ENCODE measurements at places on chromosomes 12 and 14.

GRCh38 chr12:91687052-91688017 lies 458.3 kb downstream of the BTG1 start:
- DNase-seq: no peak

GRCh38 chr12:81252228-81252627 lies 174.3 kb downstream of the ACSS3 start:
- DNase-seq: no peak

GRCh38 chr12:121017966-121018491 lies 1.7 kb upstream of the C12orf43 start:
- no peak for DNase-seq

DNA sequence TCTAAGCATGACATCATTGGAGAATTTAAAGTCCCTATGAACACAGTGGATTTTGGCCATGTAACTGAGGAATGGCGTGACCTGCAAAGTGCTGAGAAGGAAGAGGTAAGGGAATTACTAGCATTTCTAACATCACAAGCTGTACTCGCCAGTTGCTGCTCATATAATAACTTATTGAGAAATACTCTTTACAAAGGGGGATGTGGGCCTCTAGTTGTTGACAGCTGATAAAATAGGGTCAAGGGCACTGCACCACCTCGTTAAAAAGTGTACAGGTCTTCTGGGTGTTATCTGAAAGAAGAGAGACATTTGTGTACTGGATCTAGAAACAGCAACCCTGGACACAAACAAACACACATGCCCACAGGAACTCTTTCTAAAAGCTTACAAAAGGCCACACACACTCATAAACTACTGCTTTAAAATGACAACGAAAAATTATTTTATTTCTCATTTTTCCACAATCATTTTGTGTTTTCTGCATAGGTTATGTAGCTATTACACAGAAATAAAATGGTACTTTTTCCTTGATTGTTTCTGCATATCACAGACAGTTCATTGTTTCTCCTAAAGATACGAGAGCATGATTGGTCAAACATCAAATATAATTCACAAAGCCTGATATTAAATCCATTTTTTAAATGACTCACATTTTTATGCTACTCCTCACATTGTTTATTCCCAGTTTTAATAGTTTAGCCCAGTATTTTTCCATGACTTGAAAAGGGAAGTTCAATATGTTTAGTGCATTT lies 391.1 kb downstream of the PAWR start:
- DNase-seq: no peak

- no peak for DNase-seq
Observed at GRCh38 chr14:104087505-104087904, 2.0 kb downstream of the ASPG start.

- no peak for DNase-seq
Observed at GRCh38 chr12:102551186-102551585, 70.8 kb upstream of the IGF1 start.

- no peak for DNase-seq
Observed at GRCh38 chr14:103138301-103139131, 15.3 kb downstream of the TNFAIP2 start.

DNA sequence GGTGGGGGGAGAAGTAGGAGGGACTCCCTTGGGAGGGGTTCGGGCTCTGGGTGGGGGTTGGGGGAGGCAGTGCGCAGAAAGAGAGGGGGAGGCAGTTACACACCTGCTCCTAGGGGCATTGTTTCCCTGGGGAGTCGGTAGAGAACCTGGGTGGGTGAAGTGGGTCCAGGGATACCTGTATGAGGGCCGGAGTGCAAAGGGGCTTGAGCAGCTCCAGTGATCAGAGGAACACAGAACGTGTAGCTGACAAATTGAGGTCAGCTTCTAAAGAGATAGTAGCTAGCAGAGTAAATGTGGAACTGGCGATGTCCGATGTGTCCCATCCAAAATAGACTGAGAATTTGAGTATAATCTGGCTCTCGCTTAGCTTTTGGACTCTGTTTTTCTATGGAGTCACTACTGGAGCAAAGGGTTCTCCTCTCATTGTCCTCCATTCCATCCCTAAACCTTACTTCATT lies 502 bp downstream of the SMARCD1 start:
- no peak for DNase-seq

DNA sequence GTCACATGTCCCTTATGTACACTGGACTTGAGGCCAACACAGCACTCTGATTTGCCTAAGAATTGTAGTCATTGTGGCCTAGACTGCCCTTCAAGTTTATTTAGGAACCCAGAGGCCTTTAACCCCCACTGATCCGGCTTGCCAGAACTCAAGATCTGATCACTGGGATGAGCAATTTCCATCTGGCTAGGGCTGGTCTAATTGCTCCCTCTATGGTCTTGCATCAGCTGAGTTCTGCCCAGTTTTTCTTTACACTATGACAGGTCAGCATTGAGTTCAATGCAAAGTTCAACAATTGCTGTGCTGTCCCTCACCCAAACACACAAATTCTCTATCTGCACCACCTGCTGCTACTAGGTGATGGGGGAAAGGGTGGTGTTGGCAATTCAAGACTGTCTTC lies 146.9 kb upstream of the MDGA2 start:
- no peak for DNase-seq

- DNase-seq: no peak
Observed at GRCh38 chr12:92503029-92503931, 199.5 kb upstream of the PLEKHG7 start.

DNA sequence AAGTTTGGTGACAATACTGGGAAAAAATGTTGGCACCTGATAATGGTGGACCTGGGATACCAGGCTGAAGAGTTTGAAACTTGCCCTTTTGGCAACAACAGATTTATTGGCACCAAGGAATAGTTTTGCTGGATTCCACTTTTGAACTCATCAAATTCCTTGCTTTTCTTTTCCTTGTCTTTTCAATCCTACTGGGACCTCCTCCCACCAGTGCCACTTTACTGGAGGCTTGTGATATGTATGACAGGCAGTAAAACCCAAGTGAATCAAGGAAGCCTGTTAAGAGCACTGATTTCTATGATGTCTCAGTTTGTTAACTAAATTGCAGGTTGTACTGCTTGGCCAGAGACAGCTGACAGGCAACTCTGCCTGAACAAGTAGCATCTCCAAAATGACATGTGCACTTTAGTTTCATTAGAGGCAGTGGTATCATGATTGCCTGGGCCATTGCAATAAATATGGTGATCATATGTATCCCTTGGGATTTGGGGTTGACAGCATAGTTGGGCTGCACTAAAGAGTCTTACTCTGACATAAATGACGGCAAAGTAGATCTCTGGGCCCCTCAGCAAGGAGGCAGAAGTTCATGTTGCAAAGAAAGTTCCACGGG lies 565.4 kb downstream of the DIO2 start:
- DNase-seq: no peak

- DNase-seq: no peak
Observed at GRCh38 chr14:103384450-103385151, 614 bp upstream of the MARK3 start.

DNA sequence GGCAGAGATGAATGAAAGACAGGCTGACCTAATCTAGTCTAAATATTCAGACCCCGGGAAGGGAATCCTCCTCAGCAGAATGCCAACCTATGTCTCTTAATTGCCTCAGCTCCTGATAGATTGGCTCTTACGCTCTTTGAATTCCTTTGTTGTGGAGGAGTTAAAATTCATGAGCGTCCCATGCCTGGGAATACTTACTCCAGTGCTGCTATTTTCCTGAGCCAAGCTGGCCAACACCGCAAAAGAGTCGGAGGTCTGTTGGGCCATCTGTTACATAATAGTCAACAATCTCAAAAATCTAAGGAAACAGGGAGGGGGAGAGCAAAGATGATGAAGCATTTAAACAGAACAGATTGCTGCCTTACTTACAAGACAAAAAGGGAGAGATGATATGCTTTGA lies 182.8 kb downstream of the ASCL1 start:
- DNase-seq: no peak

- DNase-seq: no peak
Observed at GRCh38 chr12:112759786-112760185, 31.8 kb upstream of the RPH3A start.

DNA sequence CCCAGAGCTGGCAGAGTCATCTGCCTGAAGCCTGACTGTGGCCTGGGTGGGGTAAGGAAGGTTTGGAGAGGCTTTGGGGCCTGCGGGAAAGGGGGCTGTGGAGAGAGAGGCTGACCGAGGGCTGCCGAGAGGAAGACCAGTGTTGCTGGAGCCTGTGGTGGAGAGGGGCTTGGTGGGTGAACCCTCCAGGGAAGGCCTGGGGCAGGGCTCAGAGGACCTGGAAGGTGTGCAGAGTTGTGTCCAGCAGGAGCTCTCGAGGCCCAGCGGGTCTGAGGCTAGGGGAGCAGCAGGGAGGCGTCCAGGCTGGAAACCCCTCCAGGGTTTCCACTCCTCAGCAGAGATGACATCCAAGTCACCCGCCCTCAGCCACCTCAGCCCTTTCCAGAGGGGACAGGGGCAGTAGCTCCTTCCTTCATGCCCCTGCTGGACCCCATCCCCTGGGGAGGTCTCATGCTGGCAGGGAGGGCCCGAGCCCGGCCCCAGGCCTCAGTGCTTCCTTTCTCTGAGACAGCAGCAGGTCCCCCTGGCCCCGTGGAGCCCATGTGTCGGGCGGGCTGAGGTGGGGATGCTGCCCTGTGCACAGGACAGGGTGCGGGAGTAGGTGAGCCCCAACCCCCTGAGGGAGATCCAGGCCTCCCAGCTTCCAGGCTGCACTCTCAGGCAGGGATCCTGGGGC lies 8.4 kb downstream of the CEP170B start:
- no peak for DNase-seq

DNA sequence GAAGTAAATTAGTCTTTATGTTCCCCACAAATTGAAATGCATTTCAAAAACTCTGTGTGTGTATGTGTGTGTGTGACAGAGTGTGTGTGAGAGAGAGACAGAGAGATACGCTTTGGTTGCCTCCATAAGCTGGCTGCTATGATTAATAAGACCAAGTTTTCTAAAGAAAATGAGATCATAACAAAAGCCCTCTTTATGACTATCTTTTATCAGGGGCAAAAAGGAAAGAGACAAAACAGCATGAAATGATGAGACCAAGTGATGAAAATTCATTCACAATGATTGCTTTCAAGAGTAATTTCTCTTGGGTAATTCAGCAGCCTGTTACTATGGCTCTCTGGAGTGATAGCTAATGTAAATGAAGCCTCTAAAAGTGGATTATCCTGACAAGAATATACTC lies 277.6 kb upstream of the PLEKHG7 start:
- DNase-seq: no peak

DNA sequence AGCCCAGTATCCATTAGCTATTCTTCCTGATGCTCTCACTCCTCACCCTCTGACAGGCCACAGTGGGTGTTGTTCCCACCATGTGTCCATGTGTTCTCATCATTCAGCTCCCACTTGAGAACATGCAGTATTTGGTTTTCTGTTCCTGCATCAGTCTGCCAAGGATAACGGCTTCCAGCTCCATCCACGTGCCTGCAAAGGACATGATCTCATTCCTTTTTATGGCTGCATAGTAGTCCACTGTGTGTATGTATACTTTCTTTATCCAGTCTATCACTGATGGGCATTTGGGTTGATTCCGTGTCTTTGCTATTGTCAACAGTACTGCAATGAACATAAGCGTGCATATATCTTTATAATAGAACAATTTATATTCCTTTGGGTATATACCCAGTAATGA lies 8.9 kb downstream of the ATG2B start:
- no peak for DNase-seq

DNA sequence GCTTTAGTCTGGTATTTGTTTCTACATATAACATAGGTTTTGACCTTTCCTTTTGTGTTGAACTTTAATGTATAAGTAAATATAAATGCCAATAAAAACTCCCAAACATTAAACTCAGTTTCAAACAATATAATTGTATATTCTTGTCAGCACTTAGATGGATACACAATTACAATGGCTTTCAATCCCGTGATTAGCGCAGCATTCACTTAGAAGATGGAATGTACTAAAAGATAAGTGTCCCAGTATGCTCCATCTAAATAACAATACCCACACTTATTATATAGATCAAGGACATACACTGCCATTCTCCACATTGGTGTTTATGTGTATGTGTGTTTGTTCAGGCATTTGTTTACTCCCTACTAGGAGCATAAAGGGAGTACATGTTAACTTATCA lies 193.1 kb downstream of the SOX5 start:
- DNase-seq: no peak

DNA sequence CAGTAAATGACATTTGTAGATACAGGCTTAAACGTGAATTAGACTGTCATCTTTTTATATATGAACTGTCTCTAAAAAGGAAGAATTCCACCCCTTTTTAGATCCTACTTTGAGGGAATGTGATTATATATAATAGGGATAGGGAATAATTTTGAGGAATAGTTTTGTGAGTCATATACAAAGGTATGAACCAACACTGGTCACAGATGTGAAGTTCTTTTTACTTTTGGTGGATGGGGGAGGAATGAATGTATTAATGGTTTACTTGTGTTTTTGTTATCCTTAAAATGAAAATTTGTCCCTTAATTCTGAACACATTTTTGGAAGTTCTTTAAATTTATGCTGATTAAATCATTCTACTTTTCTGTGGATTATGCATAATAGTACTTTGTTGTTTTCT lies 30.4 kb downstream of the FRS2 start:
- DNase-seq: no peak

- peak; percentile 66 for DNase-seq
Observed at GRCh38 chr14:105286759-105287144, 14.0 kb downstream of the BRF1 start.

DNA sequence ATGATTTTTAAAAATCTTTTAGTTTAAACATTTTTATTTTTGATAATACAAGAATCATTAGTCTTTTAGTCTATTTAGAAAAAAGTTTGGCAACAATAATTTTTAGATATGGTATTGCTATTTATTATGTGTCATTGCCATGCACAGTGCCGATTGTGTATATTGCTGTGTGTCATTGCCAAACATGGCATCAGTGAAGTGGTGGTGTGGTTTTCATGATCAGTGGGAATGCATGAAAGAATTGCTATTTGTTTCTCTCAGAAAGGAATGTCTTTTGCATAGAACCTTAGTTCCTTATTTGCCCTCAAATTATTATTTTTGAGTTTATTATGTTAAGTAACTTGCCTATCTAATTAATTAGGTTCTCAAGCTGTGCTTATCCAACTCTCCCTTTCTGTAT lies 397.5 kb upstream of the PDE3A start:
- no peak for DNase-seq

DNA sequence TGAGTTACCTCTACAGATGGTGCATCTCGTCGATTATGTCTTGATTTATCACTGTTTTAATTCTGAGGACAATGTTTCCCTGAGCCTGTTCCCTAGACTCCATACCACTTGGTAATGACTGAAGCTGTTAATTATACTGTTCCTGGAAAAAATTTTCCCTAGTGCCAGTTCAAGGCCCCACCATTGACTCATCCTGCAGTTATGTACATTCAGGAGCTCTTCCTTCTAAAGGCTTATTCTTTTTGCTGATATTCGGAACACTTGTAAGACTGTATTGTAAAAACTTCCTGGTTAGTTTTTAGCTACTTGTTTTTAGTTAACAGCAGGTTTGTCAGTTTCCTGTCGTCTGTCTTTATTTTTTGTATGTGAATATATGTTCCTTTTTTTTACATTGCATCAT lies 30.4 kb upstream of the PPP2R5E start:
- no peak for DNase-seq

- DNase-seq: no peak
Observed at GRCh38 chr12:87008785-87009384, 752.7 kb upstream of the MGAT4C start.

- DNase-seq: no peak
Observed at GRCh38 chr12:24632466-24632865, 316.4 kb downstream of the BCAT1 start.
